ENCODE measurements at places on chromosomes 3 and 15.

- no peak for DNase-seq
Observed at GRCh38 chr15:93566762-93567161, 477.8 kb upstream of the RGMA start.

- DNase-seq: no peak
Observed at GRCh38 chr15:89999676-90000185, 1.4 kb upstream of the ZNF710 start.

DNA sequence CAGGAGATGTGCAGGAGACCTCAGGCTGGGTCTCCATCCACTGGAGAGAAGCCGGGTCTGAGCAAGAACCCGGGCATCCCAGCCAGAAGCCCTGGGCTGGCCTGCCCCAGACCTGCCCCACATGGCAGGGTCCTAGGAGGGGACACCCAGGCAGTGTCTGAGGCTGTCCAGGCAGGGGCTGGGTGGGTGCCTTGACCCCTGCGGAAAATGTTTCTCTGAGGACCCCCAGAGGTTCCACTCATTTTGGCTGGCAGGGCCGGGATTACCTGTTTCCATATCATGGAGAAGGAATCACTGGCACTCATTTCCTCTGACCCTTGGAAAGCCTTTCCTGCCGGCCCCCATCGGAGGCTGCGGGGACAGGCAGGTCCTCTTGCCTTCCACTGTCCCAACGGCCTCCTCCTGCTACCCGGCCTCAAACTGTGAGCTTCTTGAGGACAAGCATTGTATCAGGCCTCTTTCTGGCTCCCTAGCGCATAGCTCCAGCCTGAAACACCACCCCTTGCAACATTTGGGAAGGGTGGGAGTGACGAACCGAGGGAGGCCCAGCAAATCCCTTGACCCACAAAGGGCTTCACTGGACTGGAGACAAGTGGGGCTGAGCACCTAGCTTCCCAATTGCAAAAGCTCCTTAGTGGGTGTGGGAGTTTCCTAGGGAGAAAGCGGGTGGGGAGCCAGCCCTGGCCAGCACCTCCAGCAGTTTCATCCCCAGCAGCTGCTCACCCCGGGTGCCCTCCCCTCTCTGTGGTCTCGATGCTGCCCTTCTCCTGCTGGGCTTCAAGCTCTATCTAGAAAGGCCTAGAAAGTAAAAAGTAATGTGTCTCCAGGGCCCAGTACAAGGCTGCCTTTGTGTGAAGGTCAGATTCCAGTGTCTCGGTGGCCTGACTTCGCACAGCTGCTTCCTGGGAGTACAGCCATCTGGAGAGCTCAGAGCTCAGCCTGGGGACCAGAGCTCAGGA is 29.7 kb downstream of the ACSBG1 start:
- DNase-seq: no peak

DNA sequence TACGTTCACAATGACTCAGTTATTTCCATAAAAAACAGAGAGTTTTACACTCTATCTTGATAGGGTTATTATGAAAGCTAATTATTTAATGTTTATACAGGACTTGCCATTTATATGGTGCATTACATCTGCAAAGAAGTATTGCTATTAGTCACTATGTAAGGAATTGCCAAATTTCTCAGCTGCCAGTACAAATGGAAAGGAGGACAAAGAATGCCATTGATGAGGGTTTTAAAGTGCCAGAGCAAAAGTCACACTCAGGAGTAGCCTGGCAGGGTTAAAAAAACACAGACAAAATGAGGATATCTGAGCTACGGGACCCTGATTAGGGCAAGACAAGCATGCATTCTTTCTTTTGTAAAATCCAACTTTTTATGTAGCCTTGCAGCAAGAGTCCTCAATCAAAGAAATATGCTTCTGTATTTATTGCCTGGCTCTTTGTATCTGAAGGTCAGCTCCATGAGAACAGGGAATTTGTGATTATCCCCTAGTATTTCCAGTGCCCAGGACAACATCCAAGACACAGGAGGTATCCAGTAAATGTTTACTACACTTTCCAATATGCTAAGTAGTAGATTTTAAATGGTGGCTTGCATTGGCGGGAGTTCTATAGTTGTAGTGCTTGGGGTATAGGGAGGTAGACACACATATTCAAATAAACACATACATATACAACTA is 1013.6 kb downstream of the ROBO1 start:
- DNase-seq: no peak

- DNase-seq: no peak
Observed at GRCh38 chr15:55627730-55628368, 39.7 kb upstream of the PYGO1 start.

DNA sequence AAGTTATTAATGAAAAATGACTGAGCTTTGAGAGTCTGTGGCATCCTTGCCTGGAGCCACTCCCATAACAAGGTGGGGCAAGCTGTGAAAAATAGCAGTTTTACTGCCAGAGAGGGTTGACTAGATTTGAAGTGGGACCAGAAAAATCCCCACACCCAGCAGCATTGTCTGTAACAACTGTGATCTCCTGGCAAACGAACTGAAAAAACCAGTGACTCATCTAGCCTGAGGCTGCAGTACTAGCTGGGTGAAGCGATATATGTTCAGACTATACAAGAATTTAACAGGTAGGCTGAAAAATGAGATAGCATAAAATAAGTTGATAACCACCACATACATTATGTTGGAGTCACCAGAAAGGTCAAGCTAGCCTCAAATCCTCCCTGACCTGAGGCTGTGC is 64.0 kb downstream of the DPH6 start:
- no peak for DNase-seq

DNA sequence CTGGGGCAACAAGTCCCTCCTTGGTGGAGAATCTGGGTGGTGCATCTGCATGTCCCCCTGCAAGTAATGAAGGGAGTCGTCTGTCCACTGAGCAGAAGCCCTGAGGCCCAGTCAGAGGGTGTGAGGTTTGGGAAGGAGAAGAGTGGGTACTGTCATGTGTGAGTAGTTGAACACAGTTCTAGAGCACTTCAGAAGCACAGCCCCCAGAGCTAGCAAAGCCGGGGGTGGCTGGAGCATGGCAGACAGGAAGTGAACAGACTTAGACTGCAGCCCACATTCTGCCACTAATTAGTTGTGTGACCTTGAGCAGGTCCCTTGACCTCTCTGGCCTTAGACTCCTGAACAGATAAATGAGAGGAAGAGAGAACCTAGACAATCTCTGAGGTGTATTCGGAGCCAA is 207.6 kb downstream of the UACA start:
- DNase-seq: no peak

DNA sequence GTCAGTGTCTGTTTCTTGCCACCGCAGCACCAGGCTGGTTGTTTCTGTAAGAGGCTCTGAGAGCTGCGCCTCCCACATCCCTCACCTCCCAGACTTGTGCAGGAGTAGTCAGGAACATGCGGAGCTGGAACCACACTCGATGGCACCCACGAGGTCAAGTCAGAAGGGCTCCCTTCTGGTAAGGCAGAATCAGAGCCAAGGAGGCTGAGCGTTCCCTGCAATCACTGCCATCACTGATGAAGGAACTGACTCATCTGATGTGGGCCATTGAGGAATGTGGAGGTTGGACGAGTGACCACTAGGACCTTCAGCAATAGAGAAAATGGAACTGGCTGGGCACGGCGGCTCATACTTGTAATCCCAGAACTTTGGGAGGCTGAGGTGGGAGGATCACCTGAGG is 35.7 kb upstream of the BLM start:
- DNase-seq: no peak

DNA sequence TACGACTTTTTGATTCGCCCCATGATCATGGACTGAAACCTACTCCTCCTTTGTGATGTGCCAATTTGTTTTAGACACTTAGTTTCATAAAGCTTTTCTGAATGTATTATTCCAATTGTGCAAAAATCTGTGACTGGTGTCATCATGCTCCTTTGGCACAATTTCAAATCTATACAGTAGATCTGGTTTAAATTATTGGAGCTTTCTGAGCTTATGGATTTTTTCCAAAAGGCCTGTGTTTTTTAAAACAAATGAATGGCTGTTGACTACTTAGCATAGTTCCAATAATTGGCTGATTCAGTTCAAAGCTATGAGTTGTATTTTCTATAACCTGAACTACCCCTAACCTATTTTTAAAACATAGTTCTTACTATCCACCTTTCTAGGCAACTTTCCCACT is 282.7 kb downstream of the CNTN3 start:
- no peak for DNase-seq

- no peak for DNase-seq
Observed at GRCh38 chr15:80925597-80926059, 64.0 kb downstream of the MESD start.

DNA sequence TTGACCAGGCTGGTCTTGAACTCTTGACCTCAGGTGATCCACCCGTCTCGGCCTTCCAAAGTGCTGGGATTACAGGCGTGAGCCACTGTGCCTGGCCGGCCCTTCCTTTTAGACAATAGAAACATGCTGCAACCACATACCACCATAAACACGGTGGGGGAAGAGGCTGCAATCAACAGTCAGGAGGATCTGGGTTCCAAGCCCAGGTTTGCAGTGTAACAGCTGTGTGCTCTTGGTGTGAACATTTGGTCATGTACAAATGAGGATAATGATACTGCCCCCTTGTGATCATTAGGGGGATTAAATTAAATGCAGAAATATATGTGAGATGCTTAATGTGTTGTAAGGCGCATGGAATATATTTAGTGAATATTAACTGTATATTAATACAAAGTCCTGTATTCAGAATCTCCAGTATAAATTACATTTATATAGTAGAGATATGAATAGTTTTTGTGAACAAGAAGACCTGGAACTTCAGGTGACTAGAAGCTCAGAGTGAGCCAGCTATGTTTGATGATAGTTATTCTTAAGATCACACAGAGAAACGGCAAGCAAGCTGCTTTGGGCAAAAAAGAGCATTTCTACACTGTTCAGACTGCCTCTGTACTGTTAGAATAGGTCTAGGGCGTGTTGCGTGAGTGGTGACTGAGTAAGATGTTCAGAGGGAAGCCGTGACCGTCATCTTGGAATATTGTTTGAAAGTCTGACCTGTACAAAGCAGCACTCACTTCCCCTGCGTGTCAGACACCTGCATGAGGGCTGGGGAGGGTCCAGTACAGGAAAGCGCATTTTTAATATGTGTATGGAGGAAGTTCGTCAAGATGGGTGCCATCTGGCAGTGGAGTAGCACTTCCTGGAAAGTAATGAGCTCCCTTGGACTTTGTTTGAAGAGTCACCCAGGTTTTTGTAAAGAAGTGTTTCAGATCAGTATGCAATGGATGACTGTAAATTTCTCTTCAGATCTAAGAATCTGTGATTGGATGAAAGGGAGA is 125.8 kb downstream of the PGPEP1L start:
- DNase-seq: peak; percentile 35

DNA sequence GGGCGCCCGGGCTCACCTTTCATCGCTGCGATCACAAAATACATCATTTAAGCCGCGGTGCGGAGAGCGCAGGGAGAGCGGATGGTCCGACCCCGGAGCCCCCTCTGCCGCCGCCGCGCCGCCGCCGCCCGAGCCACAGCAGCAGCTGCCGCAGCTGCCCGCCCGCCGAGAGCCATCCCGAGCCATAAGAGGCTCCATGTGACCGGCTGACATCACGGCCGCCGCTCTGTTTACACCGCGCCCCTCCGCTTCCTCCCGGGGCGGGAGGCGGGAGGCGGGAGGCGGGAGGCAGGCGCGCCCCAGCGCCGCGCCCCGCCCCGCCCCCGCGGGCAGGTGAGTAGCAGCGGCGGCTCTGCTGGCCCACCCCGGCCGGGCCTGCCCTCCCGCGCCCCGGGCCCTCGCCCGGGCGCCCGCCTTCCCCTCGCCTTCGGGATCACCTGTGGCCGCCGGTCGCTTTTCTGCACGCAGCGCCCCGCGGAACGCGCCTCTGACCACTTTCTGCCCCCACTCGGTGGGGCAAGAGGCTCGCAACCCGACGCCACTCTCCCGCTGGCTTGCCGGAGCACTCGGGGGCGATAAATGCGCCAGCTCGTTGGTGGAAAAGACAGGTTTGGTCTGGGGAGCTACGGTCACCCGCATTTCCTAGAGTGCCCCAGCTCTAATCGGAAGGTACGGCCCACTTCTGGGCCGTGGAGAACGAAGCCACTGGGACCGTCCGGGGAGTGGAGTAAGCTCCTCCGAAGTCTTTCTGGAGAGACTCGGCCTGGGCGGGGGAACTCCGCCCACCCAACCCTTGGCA is 113.6 kb upstream of the ICE2 start:
- DNase-seq: peak; percentile 76

DNA sequence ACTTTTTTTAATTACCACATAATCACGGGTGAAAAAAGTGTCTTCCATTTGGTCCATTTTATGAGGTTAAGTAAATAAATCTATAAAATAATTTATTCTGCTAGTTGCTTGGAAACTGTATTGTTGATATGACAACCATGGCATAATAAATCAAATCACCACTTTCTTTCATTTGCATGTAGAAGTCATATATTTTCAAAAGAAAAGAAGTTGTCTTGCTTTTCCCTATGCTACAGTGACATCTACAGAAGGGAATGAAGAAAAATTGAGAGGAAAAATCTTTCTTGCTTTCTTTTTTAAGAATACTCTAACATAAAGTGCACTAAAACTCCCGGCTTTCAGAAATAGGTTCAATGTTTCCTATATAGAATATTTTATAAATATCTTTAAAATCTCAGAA is 228.5 kb downstream of the ZBBX start:
- peak; percentile 50 for DNase-seq

DNA sequence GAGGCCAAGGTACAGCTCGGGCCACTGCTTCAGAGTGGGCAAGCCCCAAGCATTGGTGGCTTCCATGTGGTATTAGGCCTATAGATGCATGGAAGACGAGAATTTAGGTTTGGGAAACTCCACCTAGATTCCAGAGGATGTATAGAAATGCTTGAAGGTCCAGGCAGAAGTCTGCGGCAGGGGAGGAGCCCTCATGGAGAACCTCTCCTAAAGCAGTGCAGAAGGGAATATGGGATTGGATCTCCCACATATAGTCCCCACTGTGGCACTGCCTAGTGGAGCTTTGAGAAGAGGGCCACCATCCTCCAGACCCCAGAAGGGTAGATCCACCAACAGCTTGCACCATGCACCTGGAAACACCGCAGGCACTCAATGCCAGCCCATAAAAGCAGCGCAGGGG is 48.1 kb upstream of the XXYLT1 start:
- DNase-seq: no peak

- peak; percentile 19 for DNase-seq
Observed at GRCh38 chr15:65856821-65857455, 12.4 kb upstream of the RAB11A start.

DNA sequence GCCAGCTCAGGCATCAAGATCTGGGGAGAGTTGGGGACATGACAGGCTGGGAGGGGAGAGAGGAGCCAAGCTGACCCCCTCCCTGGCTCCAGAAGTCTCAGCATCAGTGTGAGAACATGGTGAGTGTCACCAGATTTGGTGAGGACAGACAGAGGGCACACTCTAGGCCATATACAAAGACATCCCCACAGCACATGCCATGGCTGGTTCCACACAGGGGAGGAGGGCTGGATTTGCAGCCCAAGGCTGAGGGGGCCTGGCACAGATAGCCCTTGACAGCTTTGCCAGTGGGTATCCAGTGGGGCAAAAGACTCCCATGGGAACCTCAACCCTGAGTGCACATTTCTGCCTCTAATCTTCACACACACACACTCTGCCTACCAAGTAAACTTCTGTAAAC is 10.1 kb upstream of the ANKRD63 start:
- no peak for DNase-seq

Measured in NCI-H526 treated with DMSO at 0.1 percent for 48 hours (cell line).